Central memory CD4-positive, alpha-beta T cell (primary cell): ENCODE measurements at places on chromosomes 3 and 15.

DNA sequence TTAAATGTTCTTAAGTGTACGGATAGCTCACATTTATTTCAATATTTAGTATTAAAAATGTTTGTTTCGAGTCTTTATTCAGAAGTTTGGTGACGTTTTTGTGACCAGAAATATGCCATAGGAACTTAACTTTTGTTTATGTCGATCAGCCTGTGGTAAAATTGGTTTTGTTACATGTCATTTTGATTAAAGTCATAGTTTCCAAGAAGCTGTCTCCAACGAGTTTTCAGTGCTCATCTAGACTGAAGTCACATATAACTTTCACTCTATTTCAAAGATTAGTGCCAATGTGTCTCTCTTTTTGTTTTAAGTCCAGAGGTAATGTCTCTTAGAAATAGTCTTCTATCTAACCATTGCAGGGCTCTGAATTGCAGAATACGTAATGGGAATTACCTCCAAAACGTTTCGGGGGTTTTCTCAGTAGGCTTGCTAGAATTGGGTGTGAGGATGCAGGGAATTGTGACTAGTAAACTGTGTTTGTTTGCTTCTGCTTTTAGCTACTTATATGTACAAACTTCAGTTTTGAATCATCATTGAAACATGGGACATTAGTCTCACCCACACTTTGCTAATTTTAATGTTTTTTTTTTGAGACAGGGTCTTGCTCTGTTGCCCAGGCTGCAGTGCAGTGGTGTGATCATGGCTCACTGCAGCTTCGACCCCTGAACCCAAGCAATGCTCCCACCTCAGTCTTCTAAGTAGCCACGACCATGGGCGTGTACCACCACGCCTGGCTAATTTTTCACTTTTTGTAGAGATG lies 3.0 kb downstream of the BUB1B start:
- DNase-seq, result no peak

- no peak for DNase-seq
Observed at GRCh38 chr15:31206386-31207181, 105.1 kb upstream of the TRPM1 start.

DNA sequence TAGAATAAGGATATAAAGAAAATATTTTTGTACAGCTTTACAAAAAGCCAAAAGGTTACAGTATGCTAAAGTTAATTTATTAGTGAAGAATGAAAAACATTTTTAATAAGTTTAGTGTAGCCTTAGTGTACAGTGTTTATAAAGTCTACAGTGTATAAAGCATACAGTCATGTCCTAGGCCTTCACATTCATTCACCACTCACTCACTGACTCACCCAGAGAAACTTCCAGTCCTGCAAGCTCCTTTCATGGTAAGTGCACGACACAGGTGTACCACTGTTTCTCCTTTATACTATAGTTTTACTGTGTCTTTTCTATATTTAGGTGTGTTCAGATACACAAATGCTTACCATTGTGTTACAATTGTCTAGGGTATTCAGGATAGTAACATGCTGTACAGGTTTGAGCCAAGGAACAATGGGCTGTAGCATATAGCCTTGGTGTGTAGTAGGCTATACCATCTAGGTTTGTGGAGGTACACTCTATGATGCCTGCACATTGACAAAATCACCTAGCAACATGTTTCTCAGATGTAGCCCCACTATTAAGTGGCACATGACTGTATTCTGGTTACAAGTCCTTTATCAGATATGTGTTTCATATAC lies 197.1 kb upstream of the KBTBD8 start:
- DNase-seq, result no peak

GRCh38 chr3:34396956-34397355 lies 598.5 kb downstream of the PDCD6IP start:
- no peak for DNase-seq

GRCh38 chr3:155704771-155705559 lies 39.9 kb downstream of the PLCH1 start:
- DNase-seq, result no peak

GRCh38 chr3:57127891-57128518 lies 37.1 kb downstream of the IL17RD start:
- DNase-seq, result no peak

DNA sequence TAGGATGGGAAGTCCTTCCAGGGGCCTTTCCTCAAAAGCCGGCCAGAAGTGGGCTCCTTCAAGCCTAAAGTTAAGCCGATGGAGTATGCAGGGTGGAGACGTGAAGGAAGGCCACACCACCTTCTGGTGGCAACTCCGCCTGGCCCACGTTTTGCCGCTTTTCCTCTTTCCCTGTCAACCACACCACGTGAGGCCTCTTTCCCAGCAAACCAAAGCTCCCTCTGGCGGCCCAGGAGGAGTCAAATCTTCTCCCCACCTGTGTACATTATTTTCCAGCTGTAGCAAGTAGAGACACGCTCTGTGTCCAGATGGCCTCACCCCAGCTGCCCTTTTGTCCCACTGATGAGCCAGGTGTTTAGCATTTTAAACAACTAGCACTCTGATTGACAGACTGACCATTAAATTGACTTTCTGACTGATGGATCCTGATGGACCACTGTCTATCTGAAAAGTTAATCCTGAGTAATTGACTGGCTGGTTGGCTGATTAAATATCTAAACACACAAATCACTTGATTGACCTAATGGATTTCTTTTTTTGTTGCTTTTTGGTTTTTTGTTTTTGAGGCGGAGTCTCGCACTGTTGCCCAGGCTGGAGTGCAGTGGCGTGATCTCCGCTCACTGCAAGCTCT lies 59.6 kb upstream of the ZBTB38 start:
- DNase-seq, result no peak

- no peak for DNase-seq
Observed at GRCh38 chr3:103126115-103126514, 691.3 kb downstream of the ZPLD1 start.

DNA sequence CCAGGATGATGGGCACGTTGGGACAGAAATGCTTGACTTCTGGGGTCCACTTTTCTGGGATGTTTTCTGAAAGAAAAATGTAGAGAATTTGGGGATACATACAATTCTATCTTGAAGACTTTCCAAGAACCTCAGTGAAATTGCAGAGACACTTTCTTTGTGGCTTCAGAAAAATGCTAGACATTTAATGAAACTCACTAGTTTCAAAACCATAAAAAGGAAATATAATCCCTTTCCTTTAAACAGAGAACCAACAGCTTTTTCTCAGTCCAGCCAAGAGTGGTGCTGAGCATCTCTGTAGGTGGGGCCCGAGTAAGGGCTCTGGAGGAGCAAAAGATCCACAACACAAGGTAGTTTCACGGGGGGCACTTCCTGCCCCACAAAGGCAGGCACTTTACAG lies 4.4 kb upstream of the GPX1 start:
- DNase-seq, result no peak

GRCh38 chr3:132205609-132206008 lies 111.6 kb upstream of the ACP3 start:
- no peak for DNase-seq

DNA sequence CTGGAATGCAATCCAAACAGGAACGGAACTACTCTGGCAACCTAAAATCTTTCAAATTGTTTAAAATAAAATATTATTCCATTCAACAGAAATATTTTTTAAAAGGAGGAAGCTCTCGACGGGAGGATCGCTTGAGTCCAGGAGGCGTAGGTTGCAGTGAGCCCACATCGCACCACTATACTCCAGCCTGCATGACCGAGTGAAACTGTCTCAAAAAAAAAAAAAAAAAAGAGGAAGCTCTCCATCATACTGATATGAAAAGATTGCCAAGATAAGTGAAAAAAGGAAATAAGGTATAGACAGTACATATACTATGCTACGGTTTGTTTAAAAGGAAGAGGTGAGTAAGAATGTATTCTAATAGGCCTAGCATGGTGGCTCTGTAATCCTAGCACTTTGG lies 3.6 kb downstream of the RAD18 start:
- no peak for DNase-seq

DNA sequence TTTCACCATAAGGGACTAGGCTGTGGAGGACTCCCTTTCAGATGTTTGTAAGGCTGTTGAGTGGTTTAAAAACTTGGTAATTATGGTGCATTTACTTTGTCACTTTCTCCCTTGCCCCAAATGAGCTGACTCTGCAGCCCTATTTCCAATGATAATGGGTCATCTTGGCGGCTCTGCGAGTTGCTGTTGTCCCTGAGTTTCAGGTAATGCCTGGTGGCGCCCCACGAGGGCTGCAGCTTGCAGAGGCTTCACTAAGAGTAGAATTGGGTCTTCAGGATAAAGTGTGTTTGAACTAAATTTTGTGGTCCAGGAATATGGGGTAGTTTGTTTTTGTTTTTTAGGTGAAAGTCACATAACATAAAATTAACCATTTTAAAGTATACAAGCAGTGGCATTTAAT lies 450.1 kb upstream of the CFAP20DC start:
- no peak for DNase-seq

GRCh38 chr15:36598529-36599177 lies 19.2 kb downstream of the CDIN1 start:
- no peak for DNase-seq

DNA sequence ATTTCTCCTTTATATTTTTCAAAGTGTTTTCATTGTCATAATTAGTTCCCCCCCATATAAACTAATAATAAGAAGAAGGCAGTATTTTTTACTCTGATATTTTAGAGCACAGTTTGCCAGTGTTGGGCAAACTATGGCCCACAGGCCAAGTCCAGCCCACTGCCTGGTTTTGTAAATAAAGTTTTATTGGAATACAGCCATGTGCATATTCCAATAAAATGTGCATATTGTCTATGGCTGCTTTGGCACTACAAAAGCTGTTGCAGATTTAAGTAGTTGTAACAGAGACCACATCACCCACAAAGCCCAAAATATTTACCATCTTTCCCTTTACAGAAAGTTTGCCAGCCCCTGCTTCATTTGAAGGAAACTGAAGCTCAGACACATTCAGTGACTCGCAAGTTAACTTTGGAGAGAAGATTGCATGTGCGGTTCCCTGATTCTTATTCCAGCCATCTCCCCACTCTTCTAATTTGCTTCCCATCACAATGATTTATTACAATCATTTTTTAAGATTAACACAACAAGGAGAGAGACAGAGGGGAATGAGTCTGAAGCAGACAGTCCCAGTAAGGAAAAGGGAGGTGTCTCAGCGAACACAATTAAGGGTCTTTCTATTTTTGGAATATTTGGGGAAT lies 48.9 kb downstream of the RFTN1 start:
- no peak for DNase-seq

DNA sequence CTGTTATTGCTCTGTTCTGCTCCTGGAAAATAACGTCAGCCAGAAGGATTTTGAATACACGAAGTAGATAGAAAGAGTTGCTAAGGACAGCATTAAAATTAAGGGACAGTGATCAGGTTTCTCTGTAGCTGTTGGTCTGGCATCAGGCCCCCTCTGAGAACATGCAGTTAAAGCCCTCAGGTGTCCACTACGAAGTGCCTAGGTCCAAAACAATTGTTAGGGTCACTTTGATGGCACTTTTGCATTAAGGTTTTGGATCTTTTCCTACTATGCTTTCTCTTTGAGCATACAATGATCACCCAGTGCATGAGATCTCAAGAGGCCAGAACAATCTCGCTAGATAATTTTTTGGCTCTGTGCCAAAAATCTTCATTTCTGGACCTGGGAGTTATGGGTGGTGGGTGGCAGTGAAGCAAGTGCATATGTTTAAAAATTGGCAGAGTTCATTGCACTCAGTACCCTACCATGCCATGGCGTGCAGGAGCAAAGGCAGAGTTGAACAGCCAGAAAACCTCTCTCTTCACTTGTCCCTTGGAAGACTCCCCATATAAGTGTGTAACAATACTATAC lies 797.6 kb downstream of the ROBO2 start:
- DNase-seq, result no peak

- no peak for DNase-seq
Observed at GRCh38 chr3:176376531-176376930, 820.8 kb downstream of the TBL1XR1 start.

DNA sequence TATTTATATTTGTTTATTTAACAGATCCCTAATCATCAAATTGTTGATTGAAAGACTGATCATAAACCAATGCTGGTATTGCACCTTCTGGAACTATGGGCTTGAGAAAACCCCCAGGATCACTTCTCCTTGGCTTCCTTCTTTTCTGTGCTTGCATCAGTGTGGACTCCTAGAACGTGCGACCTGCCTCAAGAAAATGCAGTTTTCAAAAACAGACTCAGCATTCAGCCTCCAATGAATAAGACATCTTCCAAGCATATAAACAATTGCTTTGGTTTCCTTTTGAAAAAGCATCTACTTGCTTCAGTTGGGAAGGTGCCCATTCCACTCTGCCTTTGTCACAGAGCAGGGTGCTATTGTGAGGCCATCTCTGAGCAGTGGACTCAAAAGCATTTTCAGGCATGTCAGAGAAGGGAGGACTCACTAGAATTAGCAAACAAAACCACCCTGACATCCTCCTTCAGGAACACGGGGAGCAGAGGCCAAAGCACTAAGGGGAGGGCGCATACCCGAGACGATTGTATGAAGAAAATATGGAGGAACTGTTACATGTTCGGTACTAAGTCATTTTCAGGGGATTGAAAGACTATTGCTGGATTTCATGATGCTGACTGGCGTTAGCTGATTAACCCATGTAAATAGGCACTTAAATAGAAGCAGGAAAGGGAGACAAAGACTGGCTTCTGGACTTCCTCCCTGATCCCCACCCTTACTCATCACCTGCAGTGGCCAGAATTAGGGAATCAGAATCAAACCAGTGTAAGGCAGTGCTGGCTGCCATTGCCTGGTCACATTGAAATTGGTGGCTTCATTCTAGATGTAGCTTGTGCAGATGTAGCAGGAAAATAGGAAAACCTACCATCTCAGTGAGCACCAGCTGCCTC lies 14.7 kb downstream of the THBS1 start:
- DNase-seq, result no peak

- no peak for DNase-seq
Observed at GRCh38 chr3:113626503-113627371, 69.7 kb downstream of the USF3 start.

- no peak for DNase-seq
Observed at GRCh38 chr3:111936967-111937366, 41.9 kb upstream of the ABHD10 start.

- no peak for DNase-seq
Observed at GRCh38 chr3:174857301-174857700, 1.8 kb upstream of the NAALADL2 start.

- no peak for DNase-seq
Observed at GRCh38 chr15:81016489-81017068, 15.9 kb downstream of the TLNRD1 start.

DNA sequence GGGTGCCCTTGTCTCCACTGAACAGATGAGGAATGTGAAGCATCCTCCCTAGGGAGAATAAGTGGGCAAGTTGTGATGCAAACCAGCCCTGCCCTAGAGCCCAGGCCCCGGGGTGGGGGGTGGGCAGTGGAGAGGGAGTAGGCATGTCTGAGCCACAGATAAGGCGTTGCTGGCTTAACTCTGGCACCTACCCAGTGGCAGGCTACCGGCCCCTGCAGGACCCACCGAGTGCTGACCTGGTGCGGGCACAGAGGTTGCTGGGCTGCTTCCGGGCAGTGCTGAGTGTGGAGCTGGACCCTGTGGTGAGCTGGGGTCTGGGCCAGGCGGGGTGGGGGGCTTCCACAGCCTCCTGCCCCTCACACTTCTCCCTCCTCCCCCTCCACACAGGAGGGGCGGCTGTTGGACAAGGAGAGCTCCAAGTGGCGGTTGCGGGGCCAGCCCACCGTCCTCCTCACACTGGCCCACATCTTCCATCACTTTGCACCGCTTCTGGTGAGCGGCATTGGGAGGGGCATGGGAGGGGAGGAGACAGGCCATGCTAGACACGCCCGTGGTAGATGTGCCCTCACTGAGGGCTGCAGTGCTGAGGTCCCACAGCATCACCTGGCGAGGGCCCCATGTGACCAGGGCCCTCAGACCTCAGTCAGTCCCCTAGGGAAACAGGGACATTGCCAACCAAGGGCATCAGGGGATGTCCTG lies 10.1 kb downstream of the RNF123 start:
- DNase-seq, result no peak
